SIG-M5 (cell line): ENCODE measurements at places on chromosomes 12 and 14.

DNA sequence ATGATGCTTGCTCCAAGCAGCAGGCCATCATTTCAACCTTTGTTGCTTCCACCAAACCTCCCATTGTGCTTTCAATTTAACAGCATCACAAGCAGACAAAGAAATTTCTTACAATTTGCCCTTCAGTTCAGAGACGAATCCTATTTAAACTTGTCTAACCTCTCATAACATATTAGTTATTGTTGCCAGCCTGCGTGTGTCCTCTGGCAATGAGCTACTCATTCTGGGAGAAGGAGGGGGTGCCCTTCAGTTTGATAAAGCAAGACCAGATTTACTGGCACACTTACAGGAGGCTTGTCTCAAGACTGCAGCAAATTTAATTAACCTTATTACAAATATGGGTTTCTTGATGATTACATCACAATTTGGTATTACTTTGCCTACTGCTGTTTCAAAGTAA is 203.6 kb upstream of the SOX5 start:
- no peak for DNase-seq

DNA sequence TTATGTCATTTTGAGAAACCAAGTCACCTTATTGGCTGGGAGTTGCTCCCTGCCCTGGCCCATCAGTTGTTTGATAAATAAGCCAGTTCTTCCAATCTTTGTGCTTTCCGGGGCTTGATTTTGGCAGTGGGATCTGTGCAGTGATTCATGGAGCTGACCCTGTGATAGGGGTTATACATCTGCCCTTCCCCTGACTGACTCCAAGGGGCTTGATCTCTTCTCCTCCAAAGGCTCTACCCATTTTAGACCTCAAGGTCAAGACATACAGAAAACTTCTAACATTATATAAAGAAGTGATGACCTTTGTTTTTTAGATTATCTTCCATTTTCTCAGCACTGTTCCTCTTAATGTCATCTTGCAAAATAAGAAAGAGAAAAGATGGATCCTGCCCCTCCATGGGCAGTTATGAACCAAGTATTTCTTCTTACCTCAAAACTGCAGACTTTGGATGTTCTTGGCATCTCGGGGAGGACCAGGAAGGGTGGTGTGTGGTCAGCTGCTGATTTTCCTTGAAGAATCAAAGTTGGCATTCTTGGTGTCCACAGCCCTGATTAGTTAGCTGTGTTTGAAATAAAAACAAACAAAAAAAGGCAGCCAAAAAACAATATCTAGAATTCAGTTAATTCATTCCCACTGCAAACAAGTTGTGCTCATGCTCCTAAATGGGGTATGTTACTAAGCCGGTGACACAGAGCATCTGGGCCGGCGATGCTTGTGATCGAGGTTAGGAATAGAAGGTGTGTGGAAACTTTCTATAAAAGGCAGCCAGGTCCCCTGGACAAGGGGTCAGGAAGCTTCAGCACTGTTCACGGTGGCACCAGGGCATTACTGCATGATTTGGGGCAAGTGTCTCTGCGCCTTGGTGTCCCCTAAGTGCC is 120.2 kb downstream of the SAMD4A start:
- DNase-seq = no peak

DNA sequence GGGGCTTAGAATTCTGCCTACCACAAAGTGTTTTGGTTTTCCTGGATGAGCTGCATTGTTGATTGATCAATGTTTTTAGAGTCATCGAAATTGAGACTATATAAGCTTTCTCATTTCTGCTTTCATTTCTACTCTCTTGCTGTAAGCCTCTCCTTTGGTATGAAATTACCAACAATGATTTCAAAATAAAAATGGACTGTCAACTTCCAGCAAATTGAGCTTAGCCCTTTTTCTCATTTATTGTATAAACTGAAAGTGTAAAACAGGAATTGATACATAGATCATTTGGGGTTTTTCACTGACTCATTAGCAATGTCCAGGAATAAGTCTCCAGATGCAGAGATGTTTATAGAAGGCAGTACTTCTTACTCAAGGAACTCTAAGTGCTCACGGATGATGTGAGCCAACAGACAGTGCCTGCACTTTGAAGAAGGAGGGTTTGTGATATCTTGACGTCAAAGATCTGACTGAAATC is 20.0 kb upstream of the PCNX1 start:
- peak; percentile 23 for DNase-seq

DNA sequence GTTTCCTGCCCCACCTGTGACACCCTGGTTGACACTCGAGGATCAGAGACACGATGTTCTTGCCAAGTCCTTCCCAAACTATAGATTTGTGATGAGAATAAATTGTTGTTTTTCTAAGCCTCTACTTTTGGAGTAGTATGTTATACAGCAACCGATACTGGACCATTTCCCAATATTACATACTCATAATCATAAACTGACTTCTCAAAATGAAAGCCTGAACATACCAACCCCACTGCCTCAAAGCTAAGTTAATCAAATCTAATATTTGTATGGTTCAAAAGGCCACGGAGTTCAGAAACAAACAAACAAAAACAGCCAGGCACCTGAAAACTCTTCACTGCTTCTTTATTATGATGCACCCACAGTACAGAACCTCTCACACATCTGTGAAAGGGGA is 52.3 kb upstream of the GPHB5 start:
- DNase-seq = no peak

DNA sequence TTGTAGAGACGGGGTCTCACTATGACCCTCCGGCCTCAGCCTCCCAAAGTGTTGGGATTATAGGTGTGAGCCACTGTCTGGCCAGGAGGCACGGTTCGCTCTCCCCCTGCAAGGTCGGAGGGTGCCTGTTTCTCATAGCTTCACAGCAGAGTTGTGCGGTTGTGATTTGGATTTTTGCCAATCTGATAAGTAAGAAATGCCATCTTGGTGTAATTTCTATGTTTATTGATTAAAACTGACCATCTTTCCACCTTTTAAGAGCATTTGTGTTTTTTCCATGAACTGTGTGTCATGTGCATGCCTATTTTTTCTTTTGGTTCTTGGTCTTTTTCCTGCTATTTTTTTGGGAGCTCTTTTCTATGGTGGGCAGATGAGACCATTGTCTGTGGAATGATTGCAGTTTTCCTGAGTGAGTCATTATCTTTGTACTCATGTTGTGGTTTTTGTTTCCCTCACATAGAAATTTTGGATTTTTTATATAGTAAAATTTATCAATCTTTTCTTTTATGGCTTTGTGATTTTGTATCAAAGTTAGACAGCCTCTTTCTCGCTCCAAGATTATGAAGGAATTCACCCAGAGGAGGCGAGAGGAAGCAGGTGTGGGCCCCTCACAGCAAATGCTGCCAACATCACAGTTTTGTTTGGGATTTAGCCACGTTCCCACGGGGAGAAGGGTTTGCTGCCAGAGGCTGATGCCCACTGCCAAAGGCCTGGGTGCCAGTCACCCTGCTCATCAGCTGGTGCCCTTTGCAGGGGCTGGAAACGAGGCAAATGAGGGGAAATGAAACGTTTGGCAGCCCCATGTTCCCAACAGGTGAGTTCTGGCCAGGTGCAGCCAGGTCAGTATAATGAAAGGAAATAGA is 47.2 kb downstream of the RFX4 start:
- no peak for DNase-seq

GRCh38 chr14:69904246-69904645 is 25.0 kb downstream of the SMOC1 start:
- DNase-seq = no peak

GRCh38 chr12:72178871-72179270 is 93.3 kb upstream of the TRHDE start:
- DNase-seq = no peak

DNA sequence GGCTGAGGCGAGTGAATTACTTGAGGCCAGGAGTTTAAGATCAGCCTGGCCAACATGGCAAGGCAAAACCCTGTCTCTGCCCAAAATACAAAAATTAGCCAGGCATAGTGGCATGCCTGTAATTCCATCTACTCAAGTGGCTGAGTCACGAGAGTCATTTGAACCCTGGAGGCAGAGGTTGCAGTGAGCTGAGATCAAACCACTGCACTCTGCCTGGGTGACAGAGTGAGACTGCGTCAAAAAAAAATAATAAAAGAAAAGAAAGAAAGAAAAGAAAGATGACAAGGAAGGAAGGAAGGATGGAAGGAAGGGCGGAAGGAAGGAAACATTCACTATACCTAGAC is 159.6 kb upstream of the CNOT2 start:
- no peak for DNase-seq

DNA sequence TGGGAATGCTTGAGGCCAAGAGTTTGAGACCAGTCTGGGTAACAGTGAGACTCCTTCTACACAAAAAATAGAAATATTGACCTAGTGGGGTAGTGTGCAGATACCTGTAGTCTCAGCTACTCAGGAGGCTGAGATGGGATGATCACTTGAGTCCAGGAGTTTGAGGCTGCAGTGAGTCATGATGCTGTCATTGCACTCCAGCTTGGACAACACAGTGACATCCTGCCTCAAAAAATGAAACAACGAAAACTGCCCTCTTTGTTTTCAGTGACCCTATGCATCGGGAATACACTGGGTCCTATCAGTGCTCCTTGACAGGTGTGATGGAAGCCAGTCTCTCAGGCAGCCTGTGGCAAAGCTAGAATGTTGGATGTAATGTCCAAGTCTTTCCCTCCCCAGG is 311.5 kb upstream of the OR4E1 start:
- no peak for DNase-seq

DNA sequence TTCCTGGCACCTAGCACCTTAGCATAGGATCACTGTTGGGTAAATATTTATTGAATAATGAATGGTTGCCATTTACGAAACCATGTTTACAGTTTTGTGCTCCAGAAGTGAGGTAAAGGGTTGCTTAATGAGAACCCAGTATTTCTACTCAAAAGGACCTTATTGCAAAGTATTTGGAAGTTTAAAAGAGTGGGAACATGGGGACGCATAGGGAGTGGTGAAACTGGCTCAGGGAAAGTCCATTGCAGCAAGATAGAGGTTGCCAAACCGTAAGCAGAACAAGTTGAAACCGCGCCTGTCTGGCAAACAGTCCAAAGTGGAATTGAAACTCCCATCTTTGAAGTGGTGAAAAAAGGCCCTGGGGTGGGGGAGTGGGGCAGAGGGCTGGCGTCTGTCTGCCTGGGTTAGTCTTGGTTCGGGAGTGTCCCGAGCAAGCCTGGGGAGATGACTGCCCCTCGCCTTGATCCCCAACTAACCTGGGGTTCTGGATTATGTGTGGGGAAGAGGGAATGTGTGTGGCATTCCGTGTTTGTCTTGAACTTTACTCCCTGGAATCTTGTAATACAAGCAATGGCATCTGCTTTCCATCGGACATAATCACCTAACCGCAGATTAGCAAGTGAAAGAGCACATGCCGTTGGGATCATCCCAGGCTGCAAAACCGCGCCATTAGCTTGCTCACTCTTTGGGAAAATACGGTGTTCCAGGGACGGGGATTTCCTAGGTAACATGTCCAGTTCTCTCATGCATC is 7.2 kb downstream of the ALDH2 start:
- DNase-seq = peak; percentile 18

GRCh38 chr14:80055667-80056496 is 155.4 kb downstream of the DIO2 start:
- no peak for DNase-seq

- no peak for DNase-seq
These were observed 150.2 kb downstream of the CCDC91 start for GRCh38 chr12:28340261-28341045.

GRCh38 chr12:57694459-57695019 is 607 bp downstream of the OS9 start:
- DNase-seq = no peak

GRCh38 chr14:32417956-32418552 is 89.0 kb downstream of the AKAP6 start:
- no peak for DNase-seq
